Activated naive CD4-positive, alpha-beta T cell treated with anti-CD3 and anti-CD28 coated beads, Interleukin-2, amount 50 U/mL, for 72 hours (primary cell): ENCODE measurements at places on chromosomes 3 and 15.

DNA sequence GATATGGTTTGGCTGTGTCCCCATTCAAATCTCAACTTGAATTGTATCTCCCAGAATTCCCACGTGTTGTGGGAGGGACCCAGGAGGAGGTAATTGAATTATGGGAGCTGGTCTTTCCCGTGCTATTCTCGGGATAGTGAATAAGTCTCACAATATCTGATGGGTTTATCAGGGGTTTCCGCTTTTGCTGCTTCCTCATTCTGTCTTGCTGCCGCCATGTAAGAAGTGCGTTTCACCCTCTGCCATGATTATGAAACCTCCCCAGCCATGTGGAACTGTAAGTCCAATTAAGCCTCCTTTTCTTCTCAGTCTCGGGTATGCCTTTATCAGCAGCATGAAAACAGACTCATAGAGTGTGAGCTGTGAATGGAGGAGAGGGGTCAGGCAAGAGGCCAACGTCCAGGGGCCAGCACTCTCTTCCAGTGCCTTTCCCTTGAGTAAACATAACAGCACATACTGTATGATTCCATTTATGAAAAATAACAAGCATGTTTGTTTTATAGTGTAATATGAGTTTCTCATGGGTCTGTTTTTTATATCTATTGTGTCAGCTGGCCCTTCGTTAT is 16.3 kb upstream of the LCTL start:
- DNase-seq: no peak

DNA sequence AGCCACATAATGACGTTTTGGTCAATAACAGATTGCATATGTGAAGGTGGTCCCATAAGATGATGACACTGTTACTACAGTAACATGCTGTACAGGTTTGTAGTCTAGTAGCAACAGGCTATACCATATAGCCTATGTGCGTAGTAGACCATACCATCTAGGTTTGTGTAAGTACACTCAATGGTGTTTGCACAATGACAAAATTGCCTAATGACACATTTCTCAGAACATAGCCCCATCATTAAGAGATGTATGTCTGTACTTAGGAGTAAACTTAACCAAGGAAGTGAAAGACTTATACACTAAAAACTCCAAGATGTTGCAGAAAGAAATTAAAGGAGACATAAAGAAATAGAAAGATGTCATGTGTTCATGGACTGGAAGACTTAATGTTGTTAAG is 66.2 kb downstream of the RPLP1 start:
- no peak for DNase-seq

GRCh38 chr3:140896997-140897396 is 44.6 kb upstream of the SLC25A36 start:
- DNase-seq: no peak

- DNase-seq: no peak
Observed at GRCh38 chr3:149806171-149806778, 6.7 kb upstream of the RNF13 start.

GRCh38 chr3:1532935-1533606 is 440.2 kb downstream of the CNTN6 start:
- DNase-seq: no peak

- no peak for DNase-seq
Observed at GRCh38 chr15:65837301-65838294, 31.7 kb upstream of the RAB11A start.
